ENCODE measurements at places on chromosomes 12 and 14. TPM values are rescaled to one million over a fixed set of nuclear protein-coding genes. Genes with fewer than 3 reads are reported as not detected.

The VDR gene
- 0.86 TPM for total RNA-seq

The APOF gene
- not detected for total RNA-seq

DNA sequence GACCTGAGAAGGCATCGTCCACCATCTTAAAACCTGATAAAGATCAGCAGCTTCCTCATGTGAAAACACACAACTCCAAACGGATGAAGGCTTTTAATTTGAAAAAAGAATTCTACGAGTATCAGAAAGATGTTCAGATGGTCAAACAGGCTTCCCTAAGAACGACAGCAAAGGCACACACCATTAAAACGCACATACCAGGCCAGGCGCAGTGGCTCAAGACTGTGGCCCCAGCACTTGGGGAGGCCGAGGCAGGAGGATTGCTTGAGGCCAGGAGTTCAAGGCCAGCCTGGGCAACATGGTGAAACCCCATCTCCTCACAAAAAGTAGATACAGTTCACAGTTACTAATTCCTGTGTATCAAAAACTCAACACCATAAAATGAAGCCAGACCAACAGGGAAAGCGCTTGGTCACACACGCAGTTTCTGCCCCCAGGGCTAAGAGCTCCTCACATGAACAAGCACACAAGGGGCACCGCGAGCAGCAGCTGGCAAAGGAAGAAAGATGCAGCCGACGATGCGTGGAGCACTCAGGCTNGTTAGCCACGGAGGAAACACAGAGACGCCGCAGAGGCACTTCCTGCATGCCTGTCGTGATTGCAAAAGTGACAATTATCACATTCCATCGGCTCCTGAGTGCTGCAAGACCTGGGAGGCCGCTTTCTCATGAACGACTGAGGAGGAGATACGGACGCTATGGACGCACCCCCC, 78.0 kb downstream of the NOC4L start:
- no peak overlapping the region for H3K4me3 ChIP-seq
- H3K36me3 ChIP-seq = no peaks in the 10 kb centered on the region
- no peak overlapping the region for H3K27ac ChIP-seq
- peaks cover 56% of the 10 kb centered on the region for H3K27me3 ChIP-seq

GRCh38 chr12:61846765-61847164, 413.4 kb upstream of the USP15 start:
- no peak overlapping the region for H3K4me3 ChIP-seq
- H3K27ac ChIP-seq = no peak overlapping the region
- H3K36me3 ChIP-seq = no peaks in the 10 kb centered on the region
- no peaks in the 10 kb centered on the region for H3K27me3 ChIP-seq
- no peaks in the 10 kb centered on the region for H3K4me1 ChIP-seq
- no peak for DNase-seq

GRCh38 chr14:81394739-81395138, 5.4 kb downstream of the STON2 start:
- H3K27ac ChIP-seq = no peak overlapping the region
- H3K4me1 ChIP-seq = no peaks in the 10 kb centered on the region
- no peak overlapping the region for H3K4me3 ChIP-seq
- no peaks in the 10 kb centered on the region for H3K36me3 ChIP-seq

DNA sequence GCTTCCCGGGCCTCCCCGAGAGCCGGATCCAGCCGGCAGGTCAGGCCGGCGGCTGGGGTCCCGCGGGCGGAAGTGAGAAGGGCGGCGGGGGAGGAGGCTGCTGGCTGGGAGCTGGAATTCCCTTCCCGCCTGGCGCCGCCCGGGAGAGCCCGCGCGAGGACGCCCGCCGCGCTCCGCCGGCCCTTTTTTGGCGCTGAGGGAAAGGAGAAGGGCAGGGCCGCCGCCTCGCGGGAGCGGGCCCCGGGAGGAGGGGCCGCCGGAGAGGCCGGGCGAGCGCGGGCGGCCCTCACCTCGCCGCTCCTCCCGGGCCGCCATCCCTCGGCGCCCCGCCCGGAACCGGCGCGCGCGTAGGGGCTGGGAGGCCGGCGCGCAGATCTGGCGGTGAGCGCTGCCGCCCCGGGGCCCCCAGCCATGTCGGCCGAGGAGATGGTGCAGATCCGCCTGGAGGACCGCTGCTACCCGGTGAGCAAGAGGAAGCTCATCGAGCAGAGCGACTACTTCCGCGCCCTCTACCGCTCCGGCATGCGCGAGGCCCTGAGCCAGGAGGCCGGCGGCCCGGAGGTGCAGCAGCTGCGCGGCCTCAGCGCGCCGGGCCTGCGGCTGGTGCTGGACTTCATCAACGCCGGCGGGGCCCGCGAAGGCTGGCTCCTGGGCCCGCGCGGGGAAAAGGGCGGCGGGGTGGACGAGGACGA, at the start of the genes KLHL42 and MANSC4:
Gene KLHL42 (plus strand): TSS at position 314 of the 692 bp plus-strand sequence. CDS start 98 bp downstream, at position 412.
Gene MANSC4 (minus strand): TSS at position 317 of the 692 bp plus-strand sequence. CDS start 8,960 bp downstream, outside the sequence.
- H3K4me1 ChIP-seq = peaks cover 34% of the 10 kb centered on the region
- H3K27me3 ChIP-seq = no peaks in the 10 kb centered on the region
- no peaks in the 10 kb centered on the region for H3K36me3 ChIP-seq
- DNase-seq = peak; percentile 78
- H3K4me3 ChIP-seq = peak within 1 kb of the TSS; percentile 95

DNA sequence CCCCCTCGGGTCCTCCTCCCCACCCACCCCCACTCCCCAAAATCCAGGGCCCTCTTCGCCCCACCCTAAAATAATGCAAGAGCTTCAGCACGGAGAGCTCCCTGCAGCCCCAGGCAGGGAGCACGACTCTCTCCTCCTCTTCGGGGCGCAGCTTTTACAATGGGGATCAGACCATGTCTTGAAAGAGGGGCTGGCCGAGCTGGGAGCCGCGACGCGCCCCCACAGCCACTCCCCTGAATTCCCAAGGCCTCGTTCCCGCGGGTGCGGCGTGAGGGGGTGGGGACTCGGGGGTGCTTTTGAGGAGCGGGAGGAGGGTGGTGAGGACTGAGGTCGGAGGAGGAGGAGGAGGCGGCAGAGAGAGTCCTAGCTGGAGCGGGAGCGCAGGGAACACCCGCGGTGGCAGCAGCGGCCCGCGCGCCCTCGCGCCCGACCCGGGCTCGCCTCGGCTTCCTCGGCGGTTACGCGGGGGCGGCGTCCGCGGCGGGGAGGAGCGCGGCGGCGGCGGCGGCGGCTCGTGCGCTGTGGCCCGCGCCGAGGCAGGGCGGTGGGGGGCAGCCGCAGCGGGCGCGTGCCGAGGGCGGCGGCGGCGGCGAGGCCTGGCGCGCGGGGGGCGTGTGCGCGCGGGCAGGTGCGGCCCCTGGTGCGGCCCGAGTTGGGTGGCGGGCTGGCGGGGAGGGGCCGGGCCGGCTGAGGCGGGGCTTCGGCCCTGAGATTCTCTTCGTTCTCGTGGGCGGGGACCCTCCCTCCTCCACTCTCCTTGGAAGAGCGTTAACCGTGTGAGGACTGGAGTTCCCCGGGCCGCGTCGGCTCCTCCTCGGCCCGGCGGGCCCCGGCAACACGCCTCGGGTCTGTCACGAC, at the start of gene ANKS1B:
Gene ANKS1B (minus strand): TSS at position 666 of the 858 bp plus-strand sequence. CDS start 699 bp downstream, outside the sequence.
- H3K36me3 ChIP-seq = no peaks in the 10 kb centered on the region
- no peaks in the 10 kb centered on the region for H3K4me1 ChIP-seq
- H3K4me3 ChIP-seq = peak within 1 kb of the TSS; percentile 63

DNA sequence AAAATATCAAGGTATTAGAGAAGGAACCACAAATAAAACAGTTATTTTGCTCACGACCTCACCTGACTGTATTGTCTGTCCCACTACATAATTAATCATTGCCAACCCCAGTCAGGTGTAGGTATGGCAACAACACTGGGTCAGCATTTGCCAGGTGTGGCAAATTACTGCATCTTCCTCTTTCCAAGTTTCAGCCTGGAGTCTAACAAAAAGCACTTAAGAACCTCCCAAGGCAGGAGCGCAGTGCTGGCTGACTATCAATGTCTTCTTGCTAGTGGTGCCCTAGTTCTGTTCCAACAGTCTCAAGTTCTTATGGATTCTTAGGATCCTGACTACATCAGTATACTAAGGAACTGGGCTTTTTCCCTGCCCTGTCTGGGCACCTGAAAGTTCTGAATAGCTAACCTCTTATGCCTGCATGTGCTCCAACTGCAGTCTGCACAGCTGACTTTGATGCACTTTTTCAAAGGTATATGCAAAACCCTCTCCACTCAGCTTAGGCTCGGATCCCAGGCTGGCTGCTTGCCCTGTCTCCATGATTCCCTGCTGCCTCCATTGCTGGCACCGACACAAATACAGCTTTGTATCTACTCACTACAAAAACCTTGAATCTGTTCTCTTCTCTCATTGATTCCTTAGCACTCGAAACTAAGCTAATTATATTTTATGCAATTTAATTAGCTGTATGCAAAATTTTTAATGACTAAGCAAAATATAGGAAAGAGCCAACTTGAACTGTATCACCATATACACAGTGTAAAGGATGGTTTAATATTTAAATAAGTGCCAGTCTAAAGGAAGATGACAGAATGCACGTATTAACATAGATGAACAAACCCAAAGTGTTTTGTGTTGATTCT, 113.3 kb downstream of the PRKD1 start:
- no peaks in the 10 kb centered on the region for H3K36me3 ChIP-seq
- H3K27ac ChIP-seq = no peak overlapping the region
- H3K4me1 ChIP-seq = peaks cover 2% of the 10 kb centered on the region
- no peaks in the 10 kb centered on the region for H3K27me3 ChIP-seq
- no peak overlapping the region for H3K4me3 ChIP-seq

GRCh38 chr14:98444077-98444476, 827.9 kb downstream of the BCL11B start:
- H3K36me3 ChIP-seq = no peaks in the 10 kb centered on the region
- H3K4me1 ChIP-seq = no peaks in the 10 kb centered on the region
- no peak for DNase-seq
- no peak overlapping the region for H3K4me3 ChIP-seq
- H3K27ac ChIP-seq = no peak overlapping the region

DNA sequence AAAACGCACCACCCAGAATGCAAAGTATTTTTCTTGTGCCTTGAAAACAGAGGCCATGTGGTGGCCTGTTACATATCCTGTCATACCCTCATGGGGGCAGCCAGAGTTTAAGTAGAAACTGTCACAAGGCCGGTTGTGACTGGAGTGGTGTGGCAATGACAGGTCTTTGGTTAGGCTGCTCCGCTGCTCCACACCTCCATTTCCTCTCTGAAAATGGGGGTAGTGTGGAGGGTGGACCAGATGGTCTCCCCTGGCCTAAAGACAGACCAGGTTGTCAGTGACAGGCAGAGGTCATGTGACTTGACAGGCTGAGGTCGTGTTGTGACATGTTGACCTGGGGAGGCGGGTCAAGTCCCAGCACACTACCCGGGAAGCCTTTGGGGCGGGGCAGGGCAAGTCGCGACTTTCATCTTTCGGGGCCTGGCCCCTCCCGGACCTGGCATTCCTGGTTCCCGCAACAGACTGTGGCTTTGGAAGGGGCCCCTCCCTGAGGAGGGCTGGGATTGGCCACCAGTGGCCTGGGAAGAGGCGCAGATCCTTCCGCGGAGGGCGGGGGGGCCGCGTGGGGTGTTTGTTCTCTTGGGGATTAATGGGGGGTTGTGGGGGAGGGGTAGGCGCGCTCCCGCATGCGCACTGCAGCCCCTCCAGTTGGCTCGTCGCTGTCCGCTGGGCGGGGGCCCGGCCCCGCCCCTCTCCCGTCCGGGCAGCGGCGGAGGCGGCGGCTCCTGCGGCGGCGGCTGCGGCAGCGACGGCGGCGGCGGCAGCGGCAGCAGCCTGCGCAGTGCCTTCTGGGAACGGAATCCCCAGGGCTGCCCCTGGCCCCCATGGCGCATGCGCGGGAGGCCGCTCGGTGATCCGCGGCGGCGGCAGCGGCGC, at the start of gene MBD6:
Gene MBD6 (plus strand): TSS at position 814 of the 876 bp plus-strand sequence. CDS start 1,480 bp downstream, outside the sequence.
- peak within 1 kb of the TSS; percentile 85 for H3K4me3 ChIP-seq
- no peaks in the 10 kb centered on the region for H3K36me3 ChIP-seq
- H3K4me1 ChIP-seq = peaks cover 66% of the 10 kb centered on the region
- H3K27me3 ChIP-seq = no peaks in the 10 kb centered on the region
- DNase-seq = peak; percentile 95

DNA sequence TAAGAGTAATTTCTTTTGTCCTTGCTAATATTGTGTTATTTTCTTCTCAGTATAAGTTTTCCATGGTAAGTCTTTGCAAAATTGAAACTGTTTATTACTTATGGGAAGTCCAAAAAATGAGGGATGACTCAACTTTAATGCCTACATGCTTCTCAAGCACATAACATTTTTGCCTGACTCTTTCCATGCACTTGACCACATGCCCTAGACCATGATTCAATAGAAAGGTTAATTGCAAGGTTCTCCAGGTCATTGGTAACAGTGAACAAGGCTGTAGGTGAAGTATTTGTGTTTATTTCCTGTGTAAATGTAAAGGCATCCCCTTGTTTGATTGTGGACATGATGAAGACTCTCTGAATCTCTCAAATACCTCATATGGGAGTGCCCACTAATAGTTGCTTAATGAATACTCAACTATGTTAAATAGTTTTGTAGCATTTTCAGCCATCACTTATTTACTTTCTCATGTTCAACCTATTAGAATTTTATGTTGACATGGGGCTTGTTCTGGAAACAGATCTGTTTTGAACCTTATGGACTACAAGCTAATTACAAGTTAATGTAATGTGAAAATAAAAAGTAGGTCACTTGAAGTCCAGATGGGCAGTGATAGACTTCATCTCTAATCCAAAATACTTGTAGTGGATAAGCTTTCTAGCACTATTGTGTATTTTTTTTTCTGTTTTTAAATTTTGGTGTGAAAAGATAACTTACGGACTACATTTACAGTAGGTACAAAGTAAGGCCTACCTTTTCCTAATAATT, 131.7 kb downstream of the TMTC2 start:
- DNase-seq = no peak
- H3K4me3 ChIP-seq = no peak overlapping the region
- H3K27ac ChIP-seq = no peak overlapping the region
- no peaks in the 10 kb centered on the region for H3K27me3 ChIP-seq

- H3K4me1 ChIP-seq = no peaks in the 10 kb centered on the region
- DNase-seq = no peak
- H3K36me3 ChIP-seq = no peaks in the 10 kb centered on the region
- no peak overlapping the region for H3K27ac ChIP-seq
These were observed 6.5 kb downstream of the HAL start for GRCh38 chr12:95989504-95990123.
